ENCODE measurements at places on chromosomes 7 and 10.
A peak's percentile ranks its signal among the peaks of the same experiment; 100 is the strongest.

- no peak for ATAC-seq
Measured at GRCh38 chr10:35372329-35372728, 36.0 kb downstream of the CCNY start.

DNA sequence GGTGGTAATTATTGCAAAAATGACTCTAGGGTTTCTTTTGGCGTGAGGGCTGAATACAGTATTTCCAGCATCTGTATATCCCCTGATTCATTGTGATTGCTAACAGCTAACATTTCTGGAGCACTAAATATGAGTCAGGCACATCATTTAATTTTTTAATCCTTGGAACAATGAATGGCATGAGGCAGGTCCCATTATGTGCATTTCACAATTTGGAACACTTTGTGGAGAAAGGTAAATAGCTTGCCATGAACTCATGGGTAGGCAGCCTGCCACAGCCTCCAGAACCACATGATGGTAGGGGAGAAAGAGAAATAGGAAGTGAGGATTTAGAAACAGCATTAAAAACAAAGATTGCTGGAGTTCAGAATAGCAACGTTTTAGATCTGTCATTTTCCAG, 1.7 kb downstream of the NPTX2 start:
- no peak for ATAC-seq

DNA sequence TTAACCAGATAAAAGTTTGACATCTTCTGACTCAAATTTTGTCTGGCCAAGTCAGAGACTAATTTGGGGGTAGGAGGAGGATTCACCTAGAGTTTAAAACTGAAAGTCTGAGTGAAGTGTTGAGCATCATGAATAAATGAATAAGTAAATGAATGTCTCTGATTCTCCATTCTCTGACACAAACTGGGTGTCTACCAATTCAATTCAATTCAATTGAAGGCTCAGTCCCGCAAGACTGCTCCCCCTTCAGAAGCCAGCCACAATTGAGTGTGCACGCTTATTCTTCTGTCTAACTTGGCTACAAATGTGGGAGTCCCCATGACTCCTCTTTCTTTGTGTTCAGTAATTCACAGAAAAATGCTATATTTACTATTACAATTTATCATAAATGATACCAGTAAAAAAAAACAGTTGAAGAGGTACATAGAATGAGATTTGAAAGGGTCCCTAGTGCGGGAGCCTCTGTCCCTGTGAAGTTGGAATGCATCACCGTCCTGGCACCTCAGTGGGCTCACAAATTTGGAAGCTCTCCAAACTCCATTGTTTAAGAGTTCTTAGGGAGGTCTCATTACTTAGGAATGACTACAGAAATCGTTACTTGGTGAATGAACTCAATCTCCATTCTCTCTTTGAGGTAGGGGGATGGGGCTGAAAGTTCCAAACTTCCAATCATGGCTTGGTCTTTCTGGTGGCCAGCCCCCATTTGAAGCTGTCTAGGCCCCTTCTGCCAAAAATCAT, 243.7 kb upstream of the PHYHIPL start:
- ATAC-seq: no peak

DNA sequence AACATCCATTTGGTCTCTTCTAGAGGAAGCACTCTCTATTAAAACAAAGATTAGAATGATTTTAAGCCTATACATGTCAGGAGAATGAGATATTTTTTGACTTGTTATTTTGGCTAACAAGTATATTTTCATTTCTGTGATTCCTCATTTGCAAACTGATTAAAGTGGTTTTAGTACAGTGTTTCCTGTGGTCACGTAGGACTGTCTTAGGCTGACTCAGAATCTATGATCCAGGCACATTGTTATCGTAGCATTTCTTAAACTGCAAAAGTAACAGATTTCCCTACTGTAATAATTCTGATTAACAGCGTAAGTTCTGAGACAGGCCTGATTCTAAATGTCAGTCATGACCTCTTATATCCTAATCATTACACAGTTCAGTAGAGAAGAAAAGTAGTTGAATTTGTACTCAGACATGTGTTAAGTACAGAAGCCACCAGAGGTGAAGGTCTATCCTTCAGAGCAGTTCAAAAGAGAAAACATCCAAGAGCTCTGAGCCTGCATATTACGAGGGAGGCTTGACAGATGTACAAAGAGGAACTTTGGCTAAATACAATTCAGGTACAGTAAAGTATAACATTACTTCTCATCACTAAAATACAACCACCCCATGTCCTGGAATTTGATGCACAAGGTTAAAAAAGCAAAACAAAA, 124.1 kb upstream of the TEX47 start:
- ATAC-seq: no peak

- ATAC-seq: no peak
Measured at GRCh38 chr10:60934215-60935175, 9.5 kb downstream of the RHOBTB1 start.

DNA sequence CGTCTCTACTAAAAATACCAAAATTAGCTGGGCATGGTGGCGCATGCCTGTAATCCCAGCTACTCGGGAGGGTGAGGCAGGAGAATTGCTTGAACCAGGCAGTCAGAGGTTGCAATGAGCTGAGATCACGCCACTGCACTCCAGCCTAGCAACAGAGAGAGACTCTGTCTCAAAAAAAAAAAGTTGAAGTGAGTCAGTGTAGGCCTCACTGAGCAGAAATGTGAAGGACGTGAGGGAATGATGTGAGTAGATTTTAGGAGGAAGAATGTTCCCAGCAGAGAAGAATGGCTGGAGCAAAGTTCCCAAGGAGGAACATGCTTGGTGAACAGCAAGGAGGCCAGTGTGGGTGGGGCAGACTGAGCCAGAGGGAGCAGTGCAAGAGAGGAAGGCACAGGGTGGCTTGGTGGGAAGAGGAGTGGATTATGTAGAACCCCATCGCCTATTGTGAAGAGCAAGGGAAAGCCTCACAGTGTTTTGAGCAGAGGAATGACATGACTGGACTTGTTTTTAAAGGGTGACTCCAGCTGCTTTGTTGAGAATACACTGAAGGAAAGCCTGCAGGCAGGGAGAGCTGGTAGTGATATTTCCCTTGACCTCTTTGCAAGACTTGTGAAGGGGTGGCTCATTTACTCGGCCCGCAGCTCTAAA, 708.7 kb downstream of the SUGCT start:
- no peak for ATAC-seq

- ATAC-seq: no peak
Measured at GRCh38 chr10:87619705-87620104, 40.0 kb upstream of the PAPSS2 start.

GRCh38 chr7:28033386-28033785, 147.2 kb downstream of the JAZF1 start:
- ATAC-seq: no peak

- no peak for ATAC-seq
Measured at GRCh38 chr7:9407816-9408215, 974.4 kb downstream of the NXPH1 start.

GRCh38 chr7:46993396-46993795, 588.5 kb downstream of the TNS3 start:
- no peak for ATAC-seq

DNA sequence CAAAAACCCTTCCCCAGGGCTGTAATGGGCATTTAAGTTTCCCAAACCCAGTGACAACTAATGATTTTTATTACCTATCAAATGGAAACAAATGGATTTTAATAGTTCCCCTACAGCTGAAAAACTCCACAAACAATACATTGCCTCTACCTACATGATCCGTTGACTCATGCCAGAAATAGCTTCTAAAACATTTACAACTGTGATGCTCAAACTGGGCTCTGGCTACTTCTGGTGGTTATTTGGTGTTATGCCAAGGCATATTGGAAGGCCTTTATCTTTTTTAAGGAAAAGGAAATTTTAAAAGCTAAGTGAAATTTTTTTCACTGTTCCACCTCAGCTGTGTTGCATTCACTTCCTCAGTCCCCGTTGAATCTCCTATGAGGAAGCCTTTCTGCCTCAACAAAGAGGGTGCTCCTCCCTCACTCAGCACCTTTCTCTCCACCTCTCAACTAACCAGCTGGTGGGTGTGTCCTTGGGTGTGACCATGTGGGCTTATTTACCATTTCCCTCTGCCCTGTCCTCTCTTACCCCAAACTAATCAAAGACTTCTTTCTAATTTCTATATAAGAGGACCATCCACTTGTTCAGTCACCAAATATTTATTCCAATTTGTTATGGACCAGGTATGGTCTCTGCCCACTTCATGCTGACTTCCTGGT, 82.9 kb downstream of the PRTFDC1 start:
- ATAC-seq: no peak

- ATAC-seq: no peak
Measured at GRCh38 chr10:75049316-75050148, 61.9 kb upstream of the SAMD8 start.

GRCh38 chr7:143296686-143297085, 8.5 kb downstream of the CASP2 start:
- no peak for ATAC-seq

GRCh38 chr10:113409175-113409574, 143.7 kb upstream of the HABP2 start:
- ATAC-seq: no peak

GRCh38 chr7:22983257-22983855, 30.6 kb downstream of the HYCC1 start:
- no peak for ATAC-seq

GRCh38 chr10:1268831-1269230, 212.6 kb downstream of the WDR37 start:
- no peak for ATAC-seq

DNA sequence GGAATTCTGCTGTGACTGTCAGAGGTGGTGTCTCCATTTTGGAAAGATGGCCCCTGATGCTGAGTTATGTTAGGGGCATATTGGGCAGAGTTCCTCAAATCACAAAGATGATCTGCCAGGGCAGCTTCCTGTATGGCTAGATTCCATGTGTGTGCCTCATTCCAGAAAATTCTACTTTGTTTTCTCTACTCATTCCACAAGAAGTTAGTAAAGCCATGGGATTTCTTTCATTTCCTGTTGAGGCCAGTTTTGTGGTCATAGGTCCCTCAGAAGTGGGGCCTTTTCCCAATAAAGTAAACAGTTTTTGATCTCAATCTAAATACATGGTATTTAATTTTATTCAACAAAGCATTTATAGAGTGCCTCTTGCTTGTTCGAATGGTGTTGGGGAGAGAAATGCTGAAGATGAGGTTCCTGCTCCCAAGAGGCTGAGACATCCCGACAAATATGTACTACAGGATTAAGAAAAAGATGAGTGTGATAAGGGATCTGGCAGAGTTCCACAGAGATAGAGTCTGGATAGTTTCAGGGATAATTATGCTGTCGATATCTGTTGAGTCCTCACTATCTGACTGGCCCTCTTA, 33.0 kb downstream of the MINDY4 start:
- no peak for ATAC-seq

GRCh38 chr7:2494191-2495130, 18.3 kb upstream of the GRIFIN start:
- ATAC-seq: no peak

DNA sequence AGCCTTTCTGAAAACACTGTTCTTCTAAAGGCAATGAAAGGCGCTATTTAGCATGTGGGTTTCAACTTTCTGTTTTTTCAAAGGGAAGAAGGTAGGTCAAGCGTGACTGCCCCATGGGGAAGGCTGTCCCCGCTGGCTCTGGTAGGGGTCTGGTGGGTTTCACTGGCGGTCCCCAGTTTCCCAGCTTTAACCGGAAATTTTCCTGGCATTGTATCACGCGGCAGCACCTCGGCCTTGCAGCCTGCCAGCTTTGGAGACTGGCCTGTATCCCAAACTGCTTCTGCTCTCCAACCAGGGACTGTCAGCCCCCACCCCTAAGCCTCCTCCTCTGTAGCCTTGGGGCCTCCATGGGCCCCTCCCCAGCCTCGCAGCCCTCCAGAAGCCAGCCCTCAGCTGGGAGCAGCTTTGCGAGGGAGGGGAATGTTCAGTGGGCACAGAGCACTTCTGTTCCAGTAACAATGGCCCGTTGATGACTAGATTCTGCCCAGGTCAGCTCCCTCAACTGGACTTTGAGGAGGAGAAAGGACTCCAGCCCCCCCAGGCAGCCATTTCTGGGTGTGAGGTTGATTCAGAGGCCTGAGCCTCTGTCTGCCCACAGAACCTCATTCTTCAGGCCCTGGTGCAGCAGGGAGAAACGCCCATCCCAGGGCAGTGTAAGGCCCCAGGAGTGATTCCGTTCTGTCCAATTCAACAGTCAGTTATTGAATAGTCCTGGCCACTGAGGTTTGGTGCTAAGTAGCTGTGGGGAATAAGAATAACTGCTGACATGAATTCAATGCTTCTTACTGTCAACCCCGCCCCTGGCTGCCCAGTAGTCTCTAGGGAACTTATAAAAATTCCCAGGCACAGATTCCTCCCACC, 17.1 kb downstream of the CHST3 start:
- ATAC-seq: no peak

DNA sequence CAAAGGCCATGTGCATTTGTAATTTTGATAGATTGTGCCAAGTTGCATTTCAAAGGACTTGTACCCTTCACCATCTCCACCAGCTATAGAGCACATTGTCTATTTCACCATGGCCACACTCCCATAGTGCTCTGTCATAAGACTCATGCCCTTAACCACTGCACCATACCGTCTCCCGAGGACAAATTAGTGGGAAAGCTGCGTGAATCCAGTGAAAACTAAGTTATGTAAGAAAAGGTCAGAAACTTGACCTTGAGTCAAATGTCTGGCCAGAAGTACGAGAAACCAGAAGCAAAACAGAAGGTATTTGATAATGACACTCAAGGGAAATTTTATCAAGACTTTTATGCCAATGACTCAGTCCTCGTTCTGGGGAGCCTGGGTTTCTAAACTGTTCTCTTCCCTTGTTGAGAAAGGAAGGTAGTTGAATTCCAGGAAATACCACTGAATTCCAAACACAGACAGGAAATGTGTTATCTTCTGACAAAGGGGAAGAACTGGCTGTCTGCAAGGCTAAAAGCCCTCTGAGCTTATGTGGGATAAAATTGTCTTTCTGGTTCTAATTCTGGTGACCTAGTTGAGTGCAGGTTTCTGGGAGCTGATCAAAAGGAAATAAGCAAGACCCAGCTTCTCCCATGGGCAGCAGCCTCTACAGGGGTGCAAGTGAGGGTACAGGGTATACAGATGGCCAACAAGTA, 49.7 kb downstream of the CDK1 start:
- peak; percentile 43 for ATAC-seq

GRCh38 chr10:6928586-6928985, 348.5 kb upstream of the PRKCQ start:
- no peak for ATAC-seq

DNA sequence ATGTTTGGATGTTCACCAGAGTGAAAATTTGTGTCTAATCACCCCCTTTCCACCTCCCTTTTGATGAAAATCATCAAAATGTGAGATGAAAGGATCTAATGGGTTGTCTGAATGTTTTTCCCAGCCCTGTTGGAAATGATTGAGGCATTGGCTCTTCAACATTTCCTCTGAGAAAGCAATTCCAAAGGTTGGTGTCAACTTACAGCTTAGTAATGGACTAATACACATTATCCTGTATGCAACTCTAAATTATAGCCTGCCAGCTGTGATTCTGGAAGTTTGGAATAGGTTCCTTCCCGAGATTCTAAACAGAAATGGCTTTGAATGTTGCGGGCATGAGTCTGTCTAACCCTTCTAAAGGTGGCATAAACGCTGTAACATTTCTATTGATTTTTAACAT, 152.9 kb downstream of the DYNC1I1 start:
- no peak for ATAC-seq
